ENCODE measurements at places on chromosomes 13 and 19. TPM values are rescaled to one million over a fixed set of nuclear protein-coding genes. Genes with fewer than 3 reads are reported as not detected.

DNA sequence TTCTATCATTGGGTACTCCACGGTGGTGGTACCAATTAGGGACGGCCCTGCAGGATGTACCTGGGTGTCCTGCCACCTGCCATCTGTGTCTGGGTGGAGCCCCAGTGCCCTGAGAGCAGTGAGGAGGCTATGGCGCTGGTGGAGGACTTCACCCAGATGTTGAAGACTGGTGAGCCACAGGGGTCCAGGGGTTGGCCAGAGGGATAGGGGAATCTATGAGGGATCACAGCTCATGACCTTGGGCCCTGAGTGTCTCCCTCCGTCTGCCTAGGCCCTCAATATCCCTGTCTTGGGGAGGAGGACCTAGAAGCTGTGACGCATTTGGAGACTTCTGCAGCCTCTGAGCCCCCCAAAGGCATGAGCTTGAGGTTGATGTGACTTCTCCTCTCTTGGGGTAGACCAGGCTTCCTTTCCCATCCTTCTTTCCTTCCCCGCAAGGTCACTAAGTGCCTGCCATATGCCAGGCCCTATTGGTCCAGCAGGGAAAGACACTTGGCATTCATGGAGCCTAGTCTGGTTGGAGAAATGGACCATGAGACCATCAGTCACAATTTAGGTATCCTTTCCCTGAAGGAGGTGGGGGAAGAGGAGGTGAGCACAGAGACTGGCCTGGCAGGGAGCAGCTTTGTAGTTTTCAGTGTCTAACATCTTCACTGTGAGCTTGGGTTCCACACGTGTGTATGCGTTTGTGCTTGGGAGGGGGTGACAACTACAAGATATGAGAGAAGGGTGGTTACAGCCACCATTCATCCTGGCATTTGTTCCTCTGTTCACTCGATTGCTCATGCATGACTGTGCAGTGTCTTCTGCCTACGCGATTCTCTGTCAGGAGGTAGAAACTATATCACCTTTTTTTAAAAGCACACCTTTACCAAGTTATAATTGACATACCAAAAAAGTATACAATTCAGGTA, 5.1 kb upstream of the MZF1 start:
- DNase-seq, result no peak

- DNase-seq, result no peak
Observed at GRCh38 chr13:67258482-67258881, 28.3 kb upstream of the PCDH9 start.

DNA sequence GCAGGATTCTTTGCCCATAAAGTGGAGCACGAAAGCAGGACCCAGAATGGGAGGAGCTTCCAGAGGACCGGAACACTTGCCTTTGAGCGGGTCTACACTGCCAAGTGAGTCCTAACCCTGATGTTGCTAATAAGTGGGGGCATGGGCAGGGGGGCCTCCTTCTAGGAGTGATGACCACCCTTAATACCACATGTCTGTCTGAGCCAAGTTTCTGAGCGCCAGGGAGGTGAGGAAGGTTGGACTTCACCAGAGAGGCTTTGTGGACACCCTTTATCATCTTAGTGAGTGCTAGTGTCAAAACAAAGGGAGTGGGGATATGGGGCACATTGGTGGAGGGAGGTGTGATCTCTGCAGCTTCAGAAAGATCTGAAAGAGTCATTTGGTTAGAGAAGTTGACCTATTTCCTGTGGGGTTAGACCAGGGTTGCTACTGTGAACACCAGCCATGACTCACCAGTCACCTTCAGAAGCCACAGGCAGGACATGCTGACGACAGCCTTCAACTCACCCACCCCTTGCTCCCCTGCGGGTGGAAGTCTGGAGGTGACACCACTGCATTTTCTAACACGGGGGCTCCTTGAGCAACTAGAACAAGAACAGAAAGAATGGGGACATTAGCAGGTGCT, 8.8 kb downstream of the ALOX5AP start:
- DNase-seq, result no peak

DNA sequence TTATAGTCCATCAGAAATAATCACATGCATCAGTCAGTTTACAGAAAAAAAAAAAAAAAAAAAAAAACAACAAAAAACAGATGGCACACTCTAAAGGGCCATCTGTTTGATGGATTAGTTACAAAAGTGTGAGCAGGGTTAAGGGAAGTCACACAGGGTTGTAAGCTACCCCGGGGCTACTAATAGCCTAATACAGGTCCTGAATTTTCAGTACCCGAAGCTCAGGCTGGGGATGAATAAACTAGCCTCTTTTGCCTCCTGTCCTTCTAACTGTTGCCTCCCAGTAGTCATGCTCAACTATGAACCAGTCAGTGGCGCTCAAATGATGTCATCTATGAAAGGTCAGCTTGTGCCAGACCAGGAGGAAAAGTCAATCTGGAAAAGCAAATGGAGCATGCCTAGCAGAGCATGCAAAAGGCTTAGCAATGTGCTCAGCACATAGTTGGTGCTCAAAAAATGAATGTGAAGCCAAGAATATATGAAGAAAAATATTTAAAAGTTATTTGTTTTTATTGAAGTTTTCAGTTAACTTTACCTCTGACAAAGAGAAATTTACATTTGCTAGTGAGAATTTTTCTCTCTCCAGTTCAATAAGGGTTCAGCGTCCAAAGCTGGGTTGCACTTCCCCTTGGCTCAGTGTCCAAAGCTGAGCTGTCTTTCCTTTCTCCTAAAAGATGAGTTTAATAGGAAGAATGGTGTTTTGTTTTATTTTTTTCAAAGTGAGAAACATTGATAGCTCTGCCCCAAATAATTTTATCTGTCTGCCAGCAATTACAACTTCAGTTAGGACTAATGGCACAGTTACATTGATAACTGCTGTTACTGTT, 30.8 kb upstream of the LRCH1 start:
- no peak for DNase-seq

DNA sequence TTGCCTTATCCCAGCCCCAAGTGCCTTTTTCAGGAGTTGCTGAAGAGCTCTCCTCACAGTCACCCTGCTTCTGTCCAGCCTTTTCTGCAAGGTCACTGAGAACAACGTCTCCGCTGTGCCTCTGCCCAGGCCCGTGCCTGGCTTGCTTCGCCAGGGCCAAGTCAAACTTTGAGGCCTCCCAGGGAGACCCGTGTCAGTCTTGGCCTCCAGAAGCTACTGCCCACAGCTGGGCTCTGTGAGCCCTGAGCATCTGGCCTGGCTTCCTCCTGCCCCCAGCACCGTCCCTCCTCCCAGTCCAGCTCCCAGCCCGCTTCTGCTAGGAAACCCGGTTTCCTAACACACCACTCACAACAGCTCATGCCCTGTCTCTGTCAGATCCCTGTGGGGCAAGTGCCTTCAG, 165.9 kb downstream of the TEX29 start:
- DNase-seq, result no peak

DNA sequence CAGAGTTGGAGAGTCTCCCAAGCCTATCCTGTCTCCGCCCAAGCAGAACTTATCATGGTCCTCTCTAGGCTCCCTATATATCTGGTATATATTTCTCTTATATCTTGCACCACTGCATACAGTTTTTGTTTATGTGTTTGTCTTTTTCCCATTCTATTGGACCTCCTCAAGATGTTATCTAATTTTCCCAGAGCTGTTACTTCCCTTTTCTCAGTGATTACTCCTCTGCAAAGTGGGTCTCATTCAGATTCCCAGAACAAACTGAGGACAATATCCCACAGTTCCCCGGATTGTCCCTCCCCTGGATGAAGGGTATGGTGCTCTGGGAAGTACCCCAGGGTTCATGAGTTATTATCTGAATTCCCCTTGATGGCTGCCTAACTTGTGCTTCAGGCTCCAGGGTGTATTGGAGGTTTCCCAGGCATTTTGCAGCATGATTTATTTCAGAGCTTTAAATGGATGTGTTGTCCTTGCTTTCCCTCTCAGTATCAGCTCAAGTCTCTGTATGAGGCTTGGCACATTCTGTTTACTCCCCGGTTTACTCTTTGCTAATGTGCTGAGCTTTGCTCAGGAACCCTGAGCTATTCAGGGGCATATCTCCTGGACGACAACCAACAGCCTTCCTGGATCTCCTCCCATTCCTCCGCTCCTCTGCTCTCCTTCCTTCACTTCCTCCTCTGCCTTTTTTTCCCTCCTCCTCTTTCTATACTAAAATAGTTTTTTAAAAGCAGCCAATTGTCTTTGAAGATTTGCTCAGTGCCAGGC, 329.3 kb downstream of the SPRY2 start:
- no peak for DNase-seq

GRCh38 chr13:76796851-76797250, 89.4 kb downstream of the KCTD12 start:
- no peak for DNase-seq

DNA sequence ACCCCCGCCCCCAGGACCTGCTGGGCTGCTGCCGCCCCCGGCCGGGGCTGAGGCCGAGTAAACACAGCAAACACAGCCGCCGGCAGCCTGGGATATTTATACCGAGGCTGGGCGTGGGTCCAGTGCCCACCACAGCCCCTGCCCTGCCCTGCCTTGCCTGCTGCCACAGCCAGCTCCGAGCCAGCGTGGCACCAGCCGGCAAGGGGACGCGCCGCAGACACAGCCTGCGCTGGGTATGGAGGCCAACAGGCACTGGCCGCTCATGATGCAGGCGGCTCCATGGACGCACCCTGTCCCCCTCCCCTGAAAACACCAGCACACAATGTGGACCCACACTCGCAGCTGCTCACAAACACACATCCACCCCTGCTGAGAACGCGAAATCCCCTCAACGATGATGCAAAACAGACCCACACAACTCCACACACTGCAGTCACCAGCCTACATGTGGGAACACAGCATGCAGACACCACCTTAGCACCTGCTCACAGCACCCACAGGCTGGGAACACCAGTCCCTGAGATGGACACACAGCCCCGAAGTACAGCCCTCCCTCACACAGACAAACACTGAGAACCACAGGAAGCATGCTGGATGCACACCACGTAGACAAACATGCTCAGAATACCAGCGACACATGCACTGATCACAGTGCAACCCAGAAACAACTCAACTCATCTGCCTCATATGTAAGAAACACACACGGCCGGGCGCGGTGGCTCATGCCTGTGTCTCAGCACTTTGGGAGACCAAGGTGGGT, 16.2 kb downstream of the CCDC97 start:
- DNase-seq, result peak; percentile 34

DNA sequence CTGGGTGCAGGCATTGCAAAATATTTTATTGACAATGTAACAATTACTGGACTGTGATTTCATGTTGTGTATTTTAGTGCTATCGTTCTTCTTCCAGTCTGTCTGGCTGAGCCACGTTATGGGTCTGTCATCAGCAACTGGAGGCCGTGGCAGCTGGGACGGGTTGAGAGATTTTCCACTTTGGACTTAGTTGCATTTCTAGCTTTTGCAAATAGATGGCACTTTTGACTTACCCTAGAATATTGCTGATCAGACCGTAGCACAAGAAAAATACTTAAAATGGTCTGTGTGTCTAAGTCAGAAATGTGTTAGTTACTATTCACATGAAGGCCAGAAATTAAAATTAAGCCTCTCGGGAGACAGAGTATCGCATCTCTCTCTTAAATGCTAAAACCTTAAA, 211.1 kb downstream of the TEX29 start:
- DNase-seq, result peak; percentile 11

- peak; percentile 98 for DNase-seq
Observed at GRCh38 chr19:46856062-46857022, 4.5 kb upstream of the ARHGAP35 start.

GRCh38 chr19:46748325-46749109, 2.3 kb upstream of the STRN4 start:
- peak; percentile 78 for DNase-seq

Gene ZNF329
- 29.6 TPM for total RNA-seq

Gene LILRB5
- not detected for total RNA-seq

Gene TMEM59L
- 0.74 TPM for total RNA-seq

Gene BRME1
- 8.8 TPM for total RNA-seq

Gene OLFM2
- total RNA-seq, result 55.1 TPM

Gene ARHGAP33
- total RNA-seq, result 47.4 TPM

Gene BICRA
- 7.8 TPM for total RNA-seq

Data from cardiac muscle cell (in vitro differentiated cells and primary cell).